ENCODE measurements at places on chromosomes 16 and 17.
A peak's percentile ranks its signal among the peaks of the same experiment; 100 is the strongest.

DNA sequence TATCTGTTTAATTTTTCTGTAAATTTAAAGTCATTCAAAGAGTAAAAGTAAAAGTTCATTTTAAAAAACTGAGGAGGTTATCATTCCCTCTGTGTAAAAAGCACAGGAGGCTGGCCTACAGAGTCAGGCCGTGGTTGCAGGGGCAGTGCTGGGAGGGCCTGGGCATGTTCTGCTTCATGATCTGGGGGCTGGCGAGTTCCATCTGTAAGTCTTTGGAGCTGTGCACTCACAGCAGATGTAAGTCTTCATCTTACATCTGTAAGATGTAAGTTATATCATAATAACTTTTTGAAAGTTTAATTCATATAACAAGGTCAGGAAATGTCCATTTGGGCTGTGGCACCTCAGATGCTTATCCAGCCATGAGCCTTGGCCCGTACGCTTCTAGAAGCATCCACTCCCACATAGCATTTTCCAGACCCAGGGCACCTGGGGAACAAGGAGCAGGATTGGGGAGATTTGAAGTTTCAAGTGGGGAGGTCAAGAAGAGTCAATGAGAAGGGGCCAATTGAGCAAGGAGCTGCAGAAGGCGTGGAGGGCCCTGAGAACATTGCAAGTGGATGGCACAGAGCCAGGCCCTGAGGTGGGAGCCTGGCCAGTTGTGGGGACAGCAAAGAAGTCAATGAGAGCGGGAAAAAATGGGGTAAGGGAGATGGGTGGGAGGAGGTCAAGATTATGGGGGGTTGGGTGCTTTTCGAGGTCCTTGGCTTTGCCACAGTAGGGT lies 54.1 kb downstream of the TNFRSF13B start:
- no peak for DNase-seq

DNA sequence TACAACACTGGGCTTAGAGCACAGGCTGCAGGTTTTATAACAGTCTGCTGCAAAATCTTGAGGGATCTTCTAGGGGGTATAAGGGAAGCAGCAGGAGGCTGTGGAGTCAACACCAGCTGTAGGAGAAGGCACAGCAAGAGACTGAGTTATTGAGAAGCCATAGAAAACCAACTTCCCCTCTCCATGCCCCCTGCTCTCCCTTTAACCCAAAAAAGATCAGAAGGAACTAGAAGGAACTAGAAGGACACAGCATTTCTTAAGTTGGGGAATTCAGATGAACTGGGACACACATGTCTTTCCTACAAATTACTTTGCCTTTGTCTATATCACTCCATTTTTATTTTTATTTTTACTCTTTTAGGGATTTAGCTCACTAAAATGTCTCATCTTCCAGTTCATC lies 6.2 kb upstream of the CCL18 start:
- no peak for DNase-seq

- DNase-seq, result no peak
These were observed 29.7 kb upstream of the SSTR5 start for GRCh38 chr16:1042866-1043265.

DNA sequence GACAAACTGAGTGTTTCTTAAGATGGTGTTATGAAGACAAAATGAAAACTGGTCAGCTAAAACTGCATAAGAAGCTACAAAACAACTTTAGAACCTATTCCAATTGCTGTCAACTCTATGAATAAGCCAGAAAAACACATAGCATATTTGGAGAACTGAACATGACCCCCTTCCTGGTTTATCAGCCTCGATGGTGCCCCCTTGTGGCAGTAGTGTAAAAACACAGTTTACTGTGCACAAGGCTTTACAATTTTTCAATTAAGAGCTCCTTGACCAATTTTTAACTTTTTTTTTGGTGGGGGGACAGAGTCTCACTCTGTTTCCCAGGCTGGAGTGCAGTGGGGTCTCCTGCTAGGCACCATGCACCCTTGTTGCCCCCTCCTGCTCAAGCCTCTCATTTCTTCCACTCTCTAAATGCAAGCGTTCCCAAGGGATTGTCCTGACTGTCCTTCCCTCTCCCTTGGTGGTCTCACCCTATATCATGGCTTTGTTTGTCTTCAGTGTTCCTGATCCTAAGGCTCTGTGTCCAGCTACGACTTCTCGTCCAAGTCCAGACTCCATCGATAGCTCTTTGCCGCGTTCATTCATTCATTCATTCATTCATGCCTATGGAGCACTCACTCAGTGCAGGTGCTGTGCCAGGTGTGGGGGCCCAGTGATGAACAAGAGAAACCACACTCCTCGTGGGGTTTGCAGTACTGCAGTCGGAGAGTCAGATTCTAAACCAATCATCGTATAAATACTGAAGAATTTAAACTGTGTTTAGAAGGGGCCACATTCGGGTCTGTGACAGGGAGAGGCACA lies 7.5 kb downstream of the EIF1 start:
- DNase-seq, result peak; percentile 78

DNA sequence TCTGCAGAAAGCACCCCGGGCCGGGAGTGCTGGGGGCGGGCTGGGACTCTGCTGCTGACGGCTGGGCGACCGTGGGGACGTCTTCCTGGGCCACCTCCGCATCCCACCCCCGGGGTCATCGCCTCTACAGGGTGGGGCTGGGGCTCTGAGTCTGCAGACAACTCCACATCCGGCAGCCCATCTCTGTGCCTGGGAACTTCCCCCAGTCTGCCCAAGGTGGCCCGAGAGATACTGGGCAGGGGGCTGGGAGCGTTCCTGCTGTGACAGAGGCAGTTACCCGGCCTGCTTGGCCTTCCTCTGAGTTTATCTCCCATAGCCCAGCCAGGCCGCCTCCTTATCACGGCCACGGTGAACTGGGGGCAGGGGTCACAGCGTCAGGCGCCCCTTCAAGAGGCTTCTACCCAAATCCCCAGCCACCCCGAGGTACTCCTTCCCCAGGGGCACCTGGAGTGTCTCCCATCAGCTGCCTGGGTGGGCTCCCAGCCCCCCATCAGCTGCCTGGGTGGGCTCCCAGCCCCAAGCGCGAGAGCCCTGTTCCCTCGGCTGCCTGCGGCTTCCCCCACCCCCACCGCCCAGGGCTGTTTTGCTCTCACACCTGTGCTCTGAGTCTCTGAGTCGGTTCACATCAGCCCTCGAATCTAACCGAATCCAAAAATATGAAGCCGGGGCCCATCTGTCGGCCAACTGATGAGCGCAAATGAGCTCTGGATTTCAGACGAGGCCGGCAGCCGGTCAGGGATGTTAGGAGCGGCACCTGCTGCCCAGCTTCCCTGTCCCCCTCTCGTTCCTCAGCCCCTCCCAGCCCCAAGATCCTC lies 15.6 kb upstream of the CBFA2T3 start:
- DNase-seq, result no peak

DNA sequence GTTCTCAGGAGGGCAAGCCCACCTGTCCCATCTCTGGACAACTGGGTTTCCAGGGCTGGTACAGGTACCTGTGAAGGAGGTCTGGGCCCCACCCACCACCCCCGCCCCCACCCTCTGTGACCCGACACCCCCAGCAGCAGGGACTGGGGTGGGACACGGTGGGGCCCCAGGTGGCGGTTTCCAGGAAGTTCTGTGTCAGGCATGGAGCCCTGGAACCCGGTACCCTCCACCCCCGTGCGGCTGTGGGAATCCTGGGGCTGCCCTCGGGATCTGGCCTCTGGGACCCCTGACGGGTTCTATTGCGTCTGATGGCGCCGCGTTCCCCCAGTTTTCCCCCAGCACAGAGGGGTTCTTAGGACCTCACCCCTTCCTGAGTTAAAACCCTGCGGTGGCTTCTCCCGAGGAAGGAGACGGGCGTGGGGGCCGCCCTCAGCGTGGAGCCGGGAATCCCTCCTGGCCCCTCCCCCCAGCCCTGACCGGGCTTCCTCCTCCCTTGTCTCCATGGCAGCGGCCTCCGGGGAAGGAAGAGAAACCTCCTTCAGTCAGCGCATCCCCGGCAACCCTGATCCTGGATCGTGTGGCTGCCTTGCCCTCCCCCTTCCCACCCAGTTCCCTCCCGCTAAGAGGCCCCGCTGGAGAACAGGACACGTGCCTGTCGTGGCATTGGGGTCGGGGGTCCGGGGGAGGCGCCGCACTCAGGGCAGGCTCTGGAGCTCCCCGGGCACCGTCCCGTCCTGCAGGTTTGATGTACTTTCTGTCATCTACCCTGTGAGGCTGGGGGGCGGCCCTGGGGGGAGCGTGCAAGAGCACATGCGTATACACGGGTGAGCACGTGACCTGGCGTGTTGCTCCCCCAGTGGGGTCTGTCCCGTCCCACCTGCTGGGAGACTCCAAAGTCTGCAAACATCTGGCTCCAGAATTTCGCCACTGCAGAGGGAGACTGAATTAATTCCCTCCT lies 30.3 kb downstream of the CACNA1H start:
- DNase-seq, result no peak

- DNase-seq, result no peak
These were observed 19.7 kb downstream of the FOXL1 start for GRCh38 chr16:86597880-86598606.

DNA sequence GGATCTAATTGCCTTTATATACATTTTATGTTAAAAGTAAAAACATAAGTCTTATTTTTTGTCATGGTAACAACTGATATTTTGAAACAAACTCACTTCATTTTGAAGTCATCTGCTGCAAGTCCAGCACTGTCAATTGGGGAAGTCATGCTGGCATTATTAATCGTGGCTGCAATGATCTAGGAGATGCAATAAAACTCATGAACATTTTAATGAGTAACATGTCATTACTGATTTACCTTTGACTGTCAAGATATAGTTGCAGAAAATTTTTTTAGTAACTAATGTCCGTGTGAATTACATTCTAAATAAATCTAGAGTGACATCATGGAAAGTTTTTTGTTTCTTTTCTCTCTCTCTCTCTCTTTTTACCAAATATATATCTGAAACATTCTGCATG lies 17.3 kb upstream of the KRT24 start:
- no peak for DNase-seq

DNA sequence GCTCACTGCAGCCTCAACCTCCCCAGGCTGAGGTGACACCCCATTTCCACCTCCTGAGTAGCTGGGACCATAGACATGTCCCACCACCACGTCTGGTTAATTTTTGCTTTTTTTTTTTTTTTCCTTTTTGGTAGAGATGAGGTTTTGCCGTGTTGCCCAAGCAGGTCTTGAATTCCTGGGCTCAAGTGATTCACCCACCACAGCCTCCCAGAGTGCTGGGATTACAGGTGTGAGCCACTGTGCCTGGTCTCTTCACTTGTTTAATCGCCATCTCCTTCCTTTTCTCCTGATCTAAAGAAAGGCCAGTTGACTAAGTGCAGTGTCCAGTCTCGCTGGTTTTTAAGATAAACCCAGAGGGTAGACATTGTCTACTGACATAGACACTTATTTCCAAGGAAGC lies 152.0 kb downstream of the C16orf95 start:
- no peak for DNase-seq

- DNase-seq, result no peak
These were observed 5.5 kb downstream of the MFSD6L start for GRCh38 chr17:8793649-8794048.

DNA sequence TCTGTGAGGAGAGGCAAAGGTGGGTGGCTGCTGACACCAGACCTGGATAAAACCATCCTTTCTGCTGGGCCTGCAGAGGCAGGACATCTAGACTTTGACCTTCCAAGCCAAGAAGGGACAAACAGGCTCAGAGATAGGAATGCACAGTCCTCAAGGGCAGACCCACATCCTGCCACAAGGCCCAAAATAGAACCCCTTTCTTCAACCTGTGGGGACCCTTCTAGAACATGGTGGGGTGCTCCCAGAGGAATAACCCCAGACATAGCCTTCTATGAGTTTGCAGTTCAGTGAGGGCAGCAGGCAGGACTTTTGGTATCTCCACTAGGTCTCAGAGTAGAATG lies 3.8 kb upstream of the CBFB start:
- DNase-seq, result no peak

- no peak for DNase-seq
These were observed 38.8 kb downstream of the METRNL start for GRCh38 chr17:83118071-83118841.

DNA sequence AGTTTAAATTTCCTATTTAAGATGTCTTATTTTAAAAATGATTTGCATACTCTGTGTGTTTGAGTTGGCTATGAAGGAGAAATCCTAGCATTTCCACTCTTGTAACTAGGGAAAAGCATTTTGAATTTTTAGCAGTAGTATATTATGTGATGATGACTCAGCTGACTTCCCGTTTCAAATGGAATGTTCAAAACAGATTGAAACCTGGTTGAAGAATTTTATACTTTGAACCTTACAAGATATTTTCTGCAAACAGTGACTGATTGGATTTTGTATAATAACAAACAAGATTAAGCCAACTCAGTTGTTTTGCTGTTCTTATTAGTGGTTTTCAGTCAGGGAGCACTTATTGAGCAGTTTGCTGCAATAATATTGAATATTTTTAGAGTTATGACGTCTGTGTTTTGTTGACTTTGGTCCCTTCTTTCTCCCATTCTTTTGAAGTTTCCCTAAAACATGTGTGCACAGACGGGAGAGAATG lies 8.0 kb downstream of the TNRC6A start:
- no peak for DNase-seq

DNA sequence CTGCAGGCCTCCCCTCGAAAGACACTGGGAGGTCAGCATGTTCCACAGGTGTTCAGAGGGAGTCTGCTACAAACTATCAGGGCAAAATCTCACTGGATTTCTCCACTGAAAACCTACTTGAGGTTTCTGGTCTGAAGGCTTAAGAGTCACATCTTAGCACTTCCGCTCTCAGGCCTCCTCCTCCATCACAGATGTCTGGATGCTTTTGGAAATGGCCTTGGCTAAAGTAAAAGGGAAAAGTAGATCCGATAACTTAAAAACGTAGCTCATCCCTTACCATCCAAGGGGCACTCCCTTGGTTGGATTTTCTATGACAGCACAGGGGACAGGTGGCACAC lies 14.4 kb downstream of the GINS2 start:
- no peak for DNase-seq

DNA sequence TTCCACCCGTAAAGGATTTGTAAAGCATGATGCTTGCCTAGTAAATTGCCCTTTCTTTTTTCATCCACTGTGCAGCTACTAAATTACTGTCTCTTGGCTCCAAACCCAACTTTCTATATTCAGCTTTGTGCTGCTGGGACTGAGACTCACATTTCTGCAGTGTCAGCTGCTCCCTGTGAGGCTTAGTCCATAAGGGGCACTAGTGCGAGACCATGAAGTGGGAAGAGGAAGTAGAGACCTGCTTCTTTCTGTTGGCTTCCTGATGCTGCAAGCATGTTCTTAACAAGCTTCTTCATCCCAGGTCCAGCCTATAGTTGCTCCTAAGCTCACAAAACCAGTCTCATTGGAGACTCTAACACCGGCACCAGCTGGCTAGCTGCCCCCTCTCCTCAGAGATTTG lies 74.9 kb upstream of the HS3ST2 start:
- no peak for DNase-seq

DNA sequence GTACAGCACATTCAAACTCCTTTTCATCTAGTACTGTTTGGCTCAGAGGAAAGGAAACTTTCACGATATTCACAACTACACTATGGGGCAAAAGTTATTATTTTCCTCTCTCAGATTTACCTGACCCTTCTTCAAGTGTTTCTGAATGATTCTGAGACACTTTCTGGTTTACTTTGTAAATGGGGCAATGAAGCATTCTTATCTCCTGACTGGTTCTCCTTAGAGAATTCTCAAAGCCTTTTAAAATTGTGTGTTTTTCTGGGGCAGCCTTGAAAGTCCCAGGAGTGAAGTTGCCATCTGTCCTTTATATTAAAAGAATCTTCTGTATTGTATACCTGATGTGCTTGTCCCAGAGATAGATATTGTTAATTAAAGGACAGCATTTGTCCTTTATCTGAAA lies 264.9 kb downstream of the FTO start:
- DNase-seq, result no peak

GRCh38 chr17:5241861-5242671 lies 7.4 kb upstream of the SCIMP start:
- DNase-seq, result peak; percentile 64

GRCh38 chr17:12282056-12282455 lies 261.4 kb downstream of the MAP2K4 start:
- no peak for DNase-seq
